ENCODE measurements at places on chromosomes 7 and 10.
A peak's percentile ranks its signal among the peaks of the same experiment; 100 is the strongest.

GRCh38 chr10:84356928-84357327, 28.5 kb downstream of the CCSER2 start:
- no peak for DNase-seq

- DNase-seq, result no peak
These were observed 7.1 kb upstream of the AMZ1 start for GRCh38 chr7:2680792-2681490.

GRCh38 chr7:1106063-1106792, 18.3 kb downstream of the GPER1 start:
- DNase-seq, result no peak

- no peak for DNase-seq
These were observed 101.4 kb downstream of the GRM8 start for GRCh38 chr7:127151379-127151778.

DNA sequence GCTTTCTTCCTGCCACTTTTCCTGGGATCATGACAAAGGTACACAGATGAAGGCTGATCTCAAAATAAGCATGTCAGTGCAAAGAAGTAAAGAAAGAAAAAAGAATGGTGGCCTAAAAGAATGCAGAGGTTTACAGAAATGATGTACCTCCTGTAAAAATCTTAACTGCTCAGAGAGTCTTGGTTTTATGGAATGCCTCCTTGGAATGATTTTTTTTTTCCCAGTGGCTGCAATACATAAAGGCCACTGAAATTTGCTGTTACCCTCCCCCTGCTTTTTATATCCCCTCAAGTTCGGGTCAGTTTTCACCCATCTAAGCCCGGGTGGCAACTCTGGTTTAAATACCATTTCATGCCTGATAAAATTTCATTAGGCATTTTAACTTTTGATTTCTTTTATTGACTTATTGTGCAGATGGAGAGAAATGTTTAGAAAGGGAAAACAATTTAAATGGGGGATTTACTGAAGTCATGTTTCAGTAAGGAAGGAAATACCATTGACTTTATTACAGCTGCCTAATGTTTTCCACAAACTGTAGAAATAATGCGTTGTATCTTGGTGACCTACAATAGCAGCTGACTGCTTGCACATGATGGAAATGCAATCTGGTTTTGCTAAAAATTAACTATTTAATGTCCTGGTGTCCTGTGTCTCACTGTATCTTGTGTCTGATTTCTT, 102.5 kb downstream of the SAMD9 start:
- no peak for DNase-seq

- no peak for DNase-seq
These were observed 117.8 kb downstream of the COL28A1 start for GRCh38 chr7:7417851-7418250.

DNA sequence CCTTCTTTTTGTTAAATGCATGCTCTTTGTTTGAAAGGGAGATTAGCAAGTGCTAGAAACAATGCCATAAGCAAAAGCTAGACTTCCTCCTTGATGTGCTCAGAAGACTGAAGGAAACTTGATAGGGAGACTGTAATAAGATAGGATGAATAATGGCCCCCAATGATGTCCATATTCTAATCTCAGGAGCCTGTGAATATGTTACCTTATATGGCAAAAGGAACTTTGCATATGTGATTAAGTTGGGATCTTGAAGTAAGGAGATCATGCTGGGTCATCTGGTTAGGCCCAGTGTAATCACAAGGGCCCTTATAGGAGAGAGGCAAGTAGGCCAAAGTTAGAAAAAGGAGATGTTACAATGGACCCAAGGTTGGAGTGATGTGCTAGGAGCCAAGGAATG, 13.6 kb upstream of the LIPM start:
- no peak for DNase-seq

DNA sequence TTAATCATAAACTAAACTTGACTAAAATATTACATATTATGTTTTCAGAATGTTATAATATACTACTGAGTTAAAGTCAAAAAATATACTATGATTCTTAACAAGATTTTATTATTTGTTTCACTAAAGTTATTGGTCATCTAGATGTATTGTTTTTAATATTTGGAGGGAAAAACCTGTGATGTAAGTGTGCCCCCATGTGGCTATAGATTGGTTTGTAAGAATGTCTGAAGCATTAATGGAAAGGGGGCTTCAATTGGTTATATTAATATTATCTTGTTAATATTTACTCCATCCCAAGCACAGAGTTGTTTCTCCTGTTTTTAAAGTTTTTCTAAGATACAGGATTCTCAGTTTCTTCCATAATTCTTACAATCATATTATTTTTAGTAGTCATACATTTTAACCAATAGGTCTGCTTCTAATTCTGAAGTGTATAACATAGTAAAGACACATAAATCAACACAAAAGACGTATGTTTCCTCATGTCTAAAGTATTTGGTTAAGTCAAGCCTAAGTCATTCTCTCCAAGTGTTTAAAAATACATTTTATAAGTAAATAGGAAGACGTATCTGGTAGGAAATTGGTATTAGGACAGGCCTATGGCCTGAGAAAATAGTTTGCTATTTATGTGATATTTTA, 58.0 kb downstream of the GNAT3 start:
- DNase-seq, result no peak

- no peak for DNase-seq
These were observed 5.3 kb downstream of the FAM20C start for GRCh38 chr7:197413-198335.

- no peak for DNase-seq
These were observed 129.5 kb downstream of the GRM8 start for GRCh38 chr7:127123220-127123619.

- no peak for DNase-seq
These were observed 75.0 kb upstream of the ADAM12 start for GRCh38 chr10:126463286-126463685.

- DNase-seq, result no peak
These were observed 227.2 kb upstream of the MKLN1 start for GRCh38 chr7:131100357-131101054.

DNA sequence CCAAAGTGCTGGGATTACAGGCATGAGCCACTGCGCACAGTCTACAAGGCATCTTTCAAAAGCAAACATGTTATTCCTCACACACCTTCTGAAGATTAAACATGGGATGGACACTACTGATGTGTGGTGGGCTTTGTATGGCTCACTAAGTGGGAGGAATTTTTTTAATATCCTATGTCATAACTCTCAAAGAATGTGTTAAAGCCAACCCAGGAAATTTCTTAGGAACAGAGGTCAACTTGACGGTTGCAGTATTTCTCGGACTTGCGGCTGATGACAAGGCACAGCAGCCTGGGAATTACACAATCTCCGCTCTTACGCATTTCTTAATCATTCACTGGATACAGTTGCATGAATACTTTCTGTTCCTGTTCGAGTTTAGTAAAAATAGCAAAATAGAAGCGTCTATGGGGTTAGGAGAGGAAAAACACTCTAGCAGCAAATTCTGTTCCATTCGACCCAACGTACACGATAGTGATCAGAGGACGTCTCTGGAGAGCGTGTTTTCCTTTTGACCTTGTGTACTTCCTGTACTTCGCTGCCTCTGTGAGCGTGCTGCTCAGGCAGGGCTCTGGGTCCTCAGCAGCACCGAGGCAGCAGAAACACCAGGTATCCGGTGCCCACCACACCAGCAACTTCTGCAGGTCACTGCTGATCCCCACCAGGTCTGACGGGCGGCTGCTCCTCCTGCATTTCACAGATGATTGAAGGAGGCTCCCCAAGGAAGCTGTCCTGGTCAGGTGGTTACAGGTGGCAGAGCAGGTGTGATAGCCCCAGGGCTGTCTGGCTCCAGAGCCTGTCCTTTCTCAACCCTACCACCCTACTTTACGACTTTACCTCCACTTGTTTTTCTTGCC, 26.4 kb upstream of the SRGN start:
- peak; percentile 91 for DNase-seq

- no peak for DNase-seq
These were observed 52.1 kb downstream of the ST7 start for GRCh38 chr7:117005449-117005848.

- no peak for DNase-seq
These were observed 429.0 kb upstream of the MTPN start for GRCh38 chr7:136405931-136406777.

GRCh38 chr10:124315591-124316270, 103.0 kb downstream of the OAT start:
- no peak for DNase-seq

DNA sequence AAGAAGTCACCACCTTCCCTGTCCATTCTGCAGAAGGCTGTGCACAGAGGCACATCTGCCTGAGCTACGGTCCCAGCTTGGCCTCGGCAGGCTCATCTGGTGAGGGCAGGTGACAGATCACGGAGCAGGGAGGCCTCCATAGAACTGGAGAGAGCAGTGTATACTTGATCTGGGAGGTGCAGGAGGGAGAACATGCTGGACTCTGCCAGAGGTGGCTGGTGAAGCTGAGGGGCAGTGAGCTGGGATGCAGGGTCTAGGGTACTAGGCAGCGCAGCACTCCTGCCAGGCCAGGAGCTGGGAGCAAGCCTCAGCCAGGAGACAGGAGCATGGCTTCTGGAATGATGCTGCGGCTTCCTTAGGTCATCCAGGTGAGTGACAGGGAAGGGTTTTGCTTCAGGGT, 553.0 kb downstream of the TCERG1L start:
- no peak for DNase-seq

DNA sequence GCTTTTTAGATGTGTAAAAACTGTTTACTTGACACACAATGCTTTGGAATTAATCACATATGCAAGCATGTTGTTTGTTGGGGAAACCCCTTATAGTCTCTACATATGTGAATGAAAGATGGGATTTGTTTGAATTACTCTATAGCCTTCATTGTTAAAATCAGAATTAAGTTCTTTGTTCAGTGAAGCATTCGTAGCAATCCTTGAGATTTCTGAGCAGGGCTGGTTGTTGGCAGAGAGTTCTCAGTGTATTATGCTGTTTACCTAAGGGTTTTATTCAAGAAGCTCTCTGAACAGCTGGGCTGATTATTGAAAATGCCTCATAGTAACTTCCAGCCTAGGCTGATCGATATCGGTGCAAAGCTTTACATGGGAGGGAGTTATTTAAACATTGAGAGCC, 190.9 kb downstream of the VTI1A start:
- no peak for DNase-seq

DNA sequence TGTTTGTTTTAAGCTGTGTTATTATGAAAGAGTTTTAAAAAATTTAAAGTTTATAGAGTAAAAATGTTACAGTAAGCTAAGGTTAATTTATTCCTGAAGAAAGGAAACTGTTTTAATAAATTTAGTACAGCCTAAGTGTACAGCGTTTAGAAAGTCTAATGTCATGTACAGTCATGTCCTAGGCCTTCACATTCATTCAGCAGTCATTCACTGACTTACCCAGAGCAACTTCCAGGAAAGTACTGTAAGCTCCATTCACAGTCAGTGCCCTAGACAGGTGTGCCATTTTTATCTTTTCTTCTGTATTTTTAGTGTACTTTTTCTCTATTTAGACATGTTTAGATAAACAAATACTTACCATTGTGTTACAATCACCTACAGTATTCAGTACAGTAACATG, 126.8 kb downstream of the TPK1 start:
- no peak for DNase-seq

DNA sequence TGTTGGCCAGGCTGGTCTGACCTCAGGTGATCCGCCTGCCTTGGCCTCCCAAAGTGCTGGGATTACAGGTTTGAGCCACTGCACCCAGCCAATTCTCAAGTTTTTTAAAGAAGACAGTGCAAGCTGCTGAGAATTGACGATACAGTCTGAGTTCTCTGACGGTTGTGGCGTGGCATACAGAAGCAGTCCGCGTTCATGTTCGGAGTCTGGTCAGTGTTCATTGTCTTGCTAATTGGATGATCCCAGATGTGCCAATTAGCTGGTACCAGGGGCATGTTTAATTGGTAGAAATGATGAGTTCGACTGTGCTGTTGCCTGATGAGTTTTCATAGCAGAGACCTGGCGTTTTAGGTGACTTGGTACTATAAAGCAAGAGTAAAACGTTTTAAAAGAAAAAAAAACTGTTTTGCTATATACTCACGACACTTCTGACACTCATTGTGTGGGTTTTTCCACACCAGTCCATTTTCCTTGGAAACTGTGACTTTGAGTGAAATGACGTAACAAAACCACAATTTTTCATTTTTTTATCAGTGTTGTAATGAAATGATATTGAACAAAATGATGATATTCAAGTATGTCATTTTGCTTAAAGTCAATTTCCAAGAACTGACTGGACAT, 32.3 kb downstream of the CAMK1D start:
- no peak for DNase-seq

DNA sequence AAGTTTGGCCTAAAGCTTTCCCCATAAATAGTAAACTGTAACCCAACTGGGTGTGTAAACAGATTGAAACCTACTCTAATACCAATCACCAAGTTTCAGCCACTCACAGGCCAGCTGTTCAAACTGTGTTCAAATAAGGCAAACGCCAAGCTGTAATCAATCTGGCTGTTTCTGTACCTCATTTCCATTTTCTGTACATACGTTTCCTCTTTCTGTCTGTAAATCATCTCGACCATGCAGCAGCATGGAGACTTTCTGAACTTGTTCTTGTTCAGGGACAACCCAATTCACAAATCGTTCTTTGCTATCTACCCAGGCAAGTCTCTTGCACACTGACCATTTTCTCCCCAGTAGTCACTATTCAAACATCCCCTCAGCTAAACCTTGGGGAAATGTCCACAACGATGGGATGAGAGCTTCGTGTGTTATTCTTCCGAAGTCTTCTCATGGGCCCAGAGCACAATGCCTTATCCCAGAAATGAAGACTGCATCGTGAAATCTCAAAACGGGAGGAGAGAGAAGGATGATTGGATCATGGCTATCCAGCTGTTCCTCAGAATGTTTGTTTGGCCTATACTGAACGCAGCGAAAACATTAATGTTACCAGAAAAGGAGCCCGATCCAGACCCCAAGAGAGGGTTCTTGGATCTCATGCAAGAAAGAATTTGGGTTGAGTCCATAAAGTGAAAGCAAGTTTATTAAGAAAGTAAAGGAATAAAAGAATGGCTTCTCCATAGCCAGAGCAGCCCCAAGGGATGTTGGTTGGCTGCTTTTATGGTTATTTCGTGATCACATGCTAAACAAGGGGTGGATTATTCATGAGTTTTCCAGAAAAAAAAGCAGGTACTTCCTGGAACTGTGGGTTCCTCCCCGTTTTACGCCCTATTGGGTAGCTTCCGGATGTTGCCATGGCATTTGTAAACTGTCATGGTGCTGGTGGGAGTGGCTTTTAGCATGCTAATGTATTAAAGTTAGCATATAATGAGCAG, 86.2 kb downstream of the SLC16A9 start:
- DNase-seq, result no peak

DNA sequence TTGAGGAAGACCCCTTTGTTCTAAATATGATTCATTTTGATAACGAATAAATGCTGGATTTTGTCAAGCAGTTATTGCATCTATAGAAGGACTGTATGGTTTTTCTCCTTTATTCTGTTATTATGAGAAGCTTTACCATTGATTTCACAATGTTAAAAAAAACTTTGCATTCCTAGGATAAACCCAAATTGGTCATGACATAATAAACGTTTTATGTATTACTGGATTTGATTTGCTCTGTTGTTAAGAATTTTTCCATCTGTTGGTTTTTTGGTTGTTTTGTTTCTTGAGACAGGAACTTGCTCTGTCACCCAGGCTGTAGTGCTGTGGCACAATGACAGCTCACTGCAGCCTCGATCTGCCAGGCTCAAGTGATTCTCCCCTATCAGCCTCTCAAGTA, 2.2 kb upstream of the DNA2 start:
- DNase-seq, result no peak

Measured in SIG-M5 (cell line).